Activated CD4-positive, alpha-beta T cell treated with anti-CD3 and anti-CD28 coated beads for 24 hours (primary cell): ENCODE measurements at places on chromosomes 1 and 21.

- no peak for DNase-seq
Measured at GRCh38 chr1:232034556-232034955, 408.0 kb downstream of the DISC1 start.

DNA sequence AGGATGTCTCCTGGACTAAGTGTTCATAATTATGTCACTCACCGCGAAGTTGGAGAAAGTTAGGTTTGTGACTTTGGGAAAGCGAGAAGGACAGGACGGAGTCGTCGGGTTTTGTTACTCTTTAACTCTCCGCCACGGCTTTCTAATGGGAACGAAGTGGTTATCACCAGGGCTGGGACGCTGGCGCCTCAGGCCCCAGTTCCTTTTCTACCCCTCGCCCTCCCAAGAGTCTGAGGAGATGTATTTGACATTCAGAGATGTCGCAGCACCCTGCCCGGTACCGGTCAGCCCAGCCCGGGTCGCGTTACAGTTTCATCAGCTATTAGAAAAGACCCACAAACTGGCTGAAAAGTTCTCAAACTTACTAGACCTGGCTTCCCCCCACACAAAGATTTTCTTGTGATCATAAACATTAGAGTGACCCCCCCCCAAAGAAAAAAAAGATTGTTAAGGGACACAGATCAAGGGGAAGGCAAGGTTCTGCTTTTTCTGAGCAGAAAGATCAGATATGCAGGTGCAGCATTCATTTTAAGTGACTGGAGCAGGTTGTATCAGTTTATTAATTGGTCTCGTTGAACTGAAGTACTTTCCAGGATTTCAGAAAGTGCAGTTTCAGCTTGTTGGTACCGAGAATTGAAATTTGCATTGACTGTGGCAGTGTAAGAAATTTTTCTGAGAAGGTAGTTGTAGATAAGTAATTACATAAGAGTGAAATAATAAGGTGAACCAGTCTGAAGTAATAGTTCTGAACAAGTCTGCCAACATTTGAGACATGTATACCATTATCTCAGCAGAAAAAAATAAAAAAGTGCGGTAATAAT lies 859 bp upstream of the ZBTB18 start:
- DNase-seq = no peak

- no peak for DNase-seq
Measured at GRCh38 chr1:93129507-93130099, 50.5 kb downstream of the MTF2 start.

DNA sequence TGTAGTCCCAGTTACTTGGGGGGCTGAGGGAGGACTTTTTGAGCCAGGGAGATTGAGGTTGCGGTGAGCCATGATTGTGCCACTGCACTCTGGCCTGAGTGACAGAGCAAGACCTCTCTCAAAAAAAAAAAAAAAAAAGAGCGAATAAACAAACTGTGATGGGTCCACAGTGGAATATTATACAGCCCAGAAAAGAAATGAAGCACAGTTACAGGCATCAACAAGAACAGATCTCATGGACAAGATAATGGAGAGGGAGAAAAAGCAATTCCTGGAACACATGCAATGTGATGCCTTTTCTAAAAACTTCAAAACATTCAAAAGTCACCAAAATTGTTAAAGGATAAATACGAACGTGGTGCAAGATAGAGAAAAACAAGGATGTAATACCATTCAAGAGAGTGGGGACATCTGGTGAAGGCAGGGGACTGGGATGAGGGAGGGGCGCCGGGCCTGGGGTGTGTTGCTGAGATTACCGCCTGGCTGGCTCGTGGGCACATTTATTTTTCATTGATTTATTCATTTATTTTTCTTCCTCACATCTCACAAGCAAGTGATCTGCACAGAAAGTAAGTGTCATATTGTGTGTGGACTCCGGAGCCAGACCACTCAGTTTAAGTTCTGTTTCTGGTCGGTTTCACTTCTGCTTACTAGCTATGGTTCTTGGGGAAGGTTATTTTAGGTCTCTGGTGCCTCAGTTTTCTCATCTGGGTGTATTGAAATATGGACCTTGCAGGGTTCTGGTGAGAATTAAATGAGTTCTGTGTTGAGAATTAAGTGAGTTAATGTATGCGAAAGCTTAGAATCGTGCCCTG lies 30.1 kb downstream of the ABCG1 start:
- DNase-seq = no peak

- DNase-seq = no peak
Measured at GRCh38 chr21:45329261-45330074, 41.8 kb upstream of the POFUT2 start.

DNA sequence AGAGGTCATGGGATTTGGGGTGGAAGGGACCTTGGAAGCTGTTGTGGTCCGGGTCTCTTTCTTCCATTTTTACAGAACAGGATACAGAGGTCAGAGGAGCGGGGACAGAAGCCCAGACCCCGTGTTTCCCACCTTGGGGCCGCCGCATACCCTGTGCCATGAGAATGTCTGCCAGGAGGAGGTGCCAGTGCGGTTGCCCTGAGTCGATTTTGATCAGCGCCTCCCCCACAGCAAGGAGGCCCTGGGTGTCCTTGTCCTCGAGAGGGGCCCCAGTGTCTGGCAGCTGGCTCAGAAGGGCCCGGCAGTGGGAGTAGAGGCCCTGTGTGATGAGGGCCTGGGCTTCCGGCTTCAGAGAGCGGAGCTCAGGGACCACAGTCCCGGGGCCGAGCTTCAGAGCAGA lies 12.3 kb upstream of the MMEL1 start:
- no peak for DNase-seq

DNA sequence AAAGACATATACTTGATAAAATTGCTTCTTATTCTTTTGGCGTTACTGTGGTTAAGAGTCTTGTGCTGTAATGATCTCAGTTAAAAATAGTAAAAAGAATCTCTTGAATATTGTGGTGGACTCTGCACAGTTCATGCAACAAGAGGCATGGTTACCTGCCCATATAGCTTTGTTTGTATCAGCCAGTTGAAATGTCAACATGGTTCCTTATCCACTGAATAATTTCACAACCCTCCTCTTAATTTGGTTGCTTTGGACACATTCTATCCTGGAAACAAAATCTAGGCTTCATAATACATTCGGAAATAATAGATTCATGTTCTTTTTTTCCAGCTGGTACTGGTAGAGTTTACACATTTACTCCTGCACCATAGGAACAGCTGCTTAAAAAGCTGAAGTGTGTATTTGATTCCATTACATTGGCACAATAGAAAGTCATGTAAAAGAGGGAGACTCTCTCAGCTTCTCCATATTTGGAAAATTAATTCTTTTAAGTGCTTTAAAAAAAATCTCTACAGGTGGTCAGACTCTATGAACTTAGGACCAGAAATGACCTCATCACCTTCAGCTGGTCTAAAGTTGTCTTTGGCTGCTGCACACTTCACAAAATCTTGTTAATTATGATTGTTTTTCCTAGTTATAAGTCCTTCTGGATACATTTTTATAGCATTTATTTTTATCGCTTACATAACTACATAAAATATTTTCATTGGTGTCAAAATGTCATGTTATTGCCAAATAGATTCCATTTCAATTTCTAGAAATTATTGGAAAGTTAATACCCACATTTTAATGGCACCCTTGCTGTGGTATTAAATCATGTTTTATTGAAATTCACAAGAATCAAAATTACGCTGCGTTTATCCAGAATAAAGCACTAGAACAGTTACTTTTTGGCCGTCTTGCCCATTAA lies 100.2 kb downstream of the LTN1 start:
- no peak for DNase-seq

- DNase-seq = no peak
Measured at GRCh38 chr1:108149796-108150467, 50.2 kb downstream of the SLC25A24 start.

GRCh38 chr1:112450773-112451172 lies 54.8 kb downstream of the CTTNBP2NL start:
- DNase-seq = no peak

GRCh38 chr1:59271561-59272260 lies 25.2 kb upstream of the FGGY start:
- DNase-seq = no peak

DNA sequence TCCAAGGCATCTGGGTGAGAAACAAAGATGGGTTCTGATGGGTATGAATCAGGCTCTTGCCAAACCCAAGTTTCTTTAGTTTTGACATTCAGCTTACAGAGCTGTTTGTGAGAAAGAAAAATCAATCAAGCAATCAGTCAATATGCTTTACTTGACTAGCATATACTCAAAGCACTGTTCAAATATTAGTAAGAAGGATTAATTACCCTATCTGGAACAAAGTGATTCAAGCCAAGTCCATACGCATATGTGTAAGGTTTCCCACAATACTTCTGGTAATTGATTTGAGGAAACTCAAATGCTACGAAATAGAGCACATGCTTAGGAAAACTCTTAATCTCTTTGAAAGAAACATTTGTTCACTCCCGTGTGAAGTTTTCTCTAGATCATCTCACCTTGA lies 18.7 kb downstream of the RPE65 start:
- DNase-seq = no peak

DNA sequence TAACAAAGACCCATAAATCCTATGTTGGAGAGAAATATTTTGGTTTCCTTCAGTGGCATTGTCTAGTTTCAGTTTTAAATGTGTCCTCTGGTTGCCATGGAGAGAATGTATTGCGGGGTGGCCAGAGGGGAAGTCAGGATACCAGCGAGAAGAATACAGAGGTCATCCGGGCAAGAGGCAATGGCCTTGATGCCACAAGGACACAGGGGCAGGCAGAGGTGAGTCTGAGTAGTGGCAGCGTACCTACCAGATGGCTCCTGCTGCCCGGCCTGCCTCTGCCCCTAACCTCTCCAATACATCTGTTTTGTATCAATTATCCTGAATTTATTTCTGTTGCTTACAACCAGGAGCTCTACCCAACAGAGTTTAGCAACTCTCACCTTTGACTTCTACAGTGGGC lies 14.9 kb downstream of the KLHDC7A start:
- no peak for DNase-seq

GRCh38 chr1:213714645-213715044 lies 273.1 kb upstream of the PROX1 start:
- no peak for DNase-seq

GRCh38 chr1:209825591-209826434 lies 2.0 kb upstream of the UTP25 start:
- DNase-seq = no peak

DNA sequence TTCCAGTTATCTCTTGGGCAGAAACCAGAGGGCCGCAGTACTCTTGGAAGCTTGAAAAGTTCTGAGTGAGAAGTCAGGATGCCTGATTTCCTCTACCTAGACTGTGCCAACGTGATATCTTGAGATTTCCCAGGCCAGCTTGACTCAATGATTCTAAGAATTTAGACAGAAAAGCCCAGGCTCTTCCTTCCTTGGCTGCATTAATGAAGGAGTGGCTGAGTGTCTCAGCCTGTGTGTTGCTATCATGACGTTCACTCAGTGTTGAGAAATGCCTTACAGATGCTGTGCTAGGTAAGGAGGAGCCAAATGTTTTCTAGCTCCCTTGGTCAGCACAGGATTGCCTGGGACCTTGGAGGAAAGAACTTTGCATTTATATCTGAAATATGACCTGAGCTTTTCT lies 454.1 kb upstream of the USP24 start:
- no peak for DNase-seq

DNA sequence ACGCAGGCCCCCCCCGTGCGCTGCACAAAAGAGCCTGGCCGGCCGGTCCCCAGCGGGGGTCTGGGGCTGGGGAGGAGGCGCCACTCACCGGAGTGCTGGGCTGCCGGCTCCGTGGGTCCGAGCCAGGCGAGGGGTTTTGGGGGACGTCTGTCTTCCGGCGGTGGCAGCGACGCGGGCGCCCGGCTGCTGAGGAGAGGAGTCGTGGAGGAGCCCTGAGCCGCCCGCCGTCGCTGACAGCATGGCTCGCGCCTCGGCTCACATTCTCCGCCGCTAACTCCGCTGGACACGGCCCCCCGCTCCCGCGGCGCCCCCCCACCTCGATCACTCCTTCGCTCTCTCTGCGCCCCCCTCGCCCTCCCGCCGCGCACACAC lies 649 bp downstream of the AHDC1 start:
- no peak for DNase-seq

DNA sequence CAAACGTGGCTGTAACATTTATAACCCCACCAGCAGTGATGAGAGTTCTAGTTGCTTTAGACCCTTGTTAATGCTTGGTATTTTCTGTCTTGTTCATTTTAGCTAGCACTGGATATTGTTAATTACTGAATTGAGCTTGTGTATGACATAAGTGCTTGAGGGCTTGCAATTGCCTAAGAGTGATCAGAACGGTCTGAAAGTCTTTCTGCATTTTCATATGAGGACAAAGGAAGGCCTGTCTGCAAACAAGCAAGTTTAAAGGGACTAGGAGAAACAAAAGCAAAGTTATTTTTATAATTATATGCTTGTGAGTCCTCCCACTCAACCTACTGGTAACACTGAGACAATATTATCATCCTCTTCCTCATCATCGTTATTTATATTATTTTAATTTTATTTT lies 305.5 kb upstream of the DUSP10 start:
- DNase-seq = no peak

GRCh38 chr1:49331066-49331852 lies 554.6 kb upstream of the BEND5 start:
- no peak for DNase-seq

GRCh38 chr1:147541672-147542568 lies 619 bp downstream of the BCL9 start:
- no peak for DNase-seq

DNA sequence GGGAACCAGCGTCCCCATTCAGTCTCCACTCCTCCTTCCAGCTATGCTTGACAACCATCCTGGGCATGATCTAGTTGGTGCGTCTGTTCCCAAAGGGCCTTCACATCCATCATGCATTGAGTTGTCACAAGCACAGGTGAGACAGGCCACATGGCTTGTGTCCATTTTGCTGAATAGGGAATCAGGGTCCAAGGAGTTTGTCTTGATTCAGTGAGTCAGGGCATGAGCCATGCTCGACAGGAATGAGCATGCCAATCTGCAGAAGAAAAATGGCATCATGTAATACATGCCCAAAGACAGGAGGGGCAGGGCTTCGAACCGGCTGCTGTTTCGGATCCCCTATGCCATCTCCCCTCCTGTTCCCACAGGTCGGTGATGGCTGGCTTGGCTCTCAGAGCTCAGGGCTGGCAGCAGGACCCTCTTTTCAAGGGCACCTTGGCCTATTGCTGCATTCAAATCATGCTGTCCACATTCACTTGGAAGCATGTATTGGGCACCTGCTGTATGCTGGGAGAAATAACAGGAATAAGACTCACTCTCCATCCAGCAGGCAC lies 44.5 kb downstream of the PKP1 start:
- no peak for DNase-seq

GRCh38 chr1:178684542-178685000 lies 40.5 kb upstream of the RALGPS2 start:
- DNase-seq = no peak

DNA sequence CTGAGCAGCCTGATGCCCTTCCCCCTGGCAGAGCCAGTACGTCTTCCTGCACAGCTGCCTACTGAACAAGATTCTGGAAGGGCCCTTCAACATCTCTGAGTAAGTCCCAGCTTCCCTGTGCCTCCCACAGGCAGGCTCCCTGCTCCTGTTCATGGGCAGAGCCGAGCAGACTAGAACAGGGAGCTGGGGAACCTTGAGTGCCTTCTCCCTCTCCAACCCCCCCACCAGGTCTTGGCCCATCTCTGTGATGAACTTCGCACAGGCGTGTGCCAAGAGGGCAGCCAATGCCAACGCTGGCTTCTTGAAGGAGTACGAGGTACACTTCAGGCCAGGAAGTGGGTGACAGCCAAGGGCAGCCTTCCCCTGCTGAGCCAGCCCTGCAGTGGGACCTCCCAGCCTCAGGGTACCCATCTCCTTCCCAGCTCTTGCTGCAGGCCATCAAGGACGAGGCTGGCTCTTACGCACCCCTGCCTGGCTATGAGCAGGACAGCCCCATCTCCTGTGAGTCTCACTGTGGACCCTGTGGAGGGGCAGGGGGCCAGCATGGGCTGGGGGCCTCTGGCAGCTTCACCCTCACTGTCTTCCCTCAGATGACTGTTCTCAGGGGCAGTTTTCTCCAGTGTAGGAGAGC lies 6.4 kb upstream of the LGR6 start:
- DNase-seq = no peak
